Activated naive CD4-positive, alpha-beta T cell treated with anti-CD3 and anti-CD28 coated beads, Interleukin-2, amount 10 ng/mL, durations not matched to agents 7 days and 5 days (primary cell): ENCODE measurements at places on chromosomes 4 and X.

GRCh38 chr4:7537853-7538400, 103.2 kb upstream of the PSAPL1 start:
- DNase-seq: no peak

GRCh38 chr4:3367866-3368265, 73.9 kb upstream of the HGFAC start:
- DNase-seq: no peak

DNA sequence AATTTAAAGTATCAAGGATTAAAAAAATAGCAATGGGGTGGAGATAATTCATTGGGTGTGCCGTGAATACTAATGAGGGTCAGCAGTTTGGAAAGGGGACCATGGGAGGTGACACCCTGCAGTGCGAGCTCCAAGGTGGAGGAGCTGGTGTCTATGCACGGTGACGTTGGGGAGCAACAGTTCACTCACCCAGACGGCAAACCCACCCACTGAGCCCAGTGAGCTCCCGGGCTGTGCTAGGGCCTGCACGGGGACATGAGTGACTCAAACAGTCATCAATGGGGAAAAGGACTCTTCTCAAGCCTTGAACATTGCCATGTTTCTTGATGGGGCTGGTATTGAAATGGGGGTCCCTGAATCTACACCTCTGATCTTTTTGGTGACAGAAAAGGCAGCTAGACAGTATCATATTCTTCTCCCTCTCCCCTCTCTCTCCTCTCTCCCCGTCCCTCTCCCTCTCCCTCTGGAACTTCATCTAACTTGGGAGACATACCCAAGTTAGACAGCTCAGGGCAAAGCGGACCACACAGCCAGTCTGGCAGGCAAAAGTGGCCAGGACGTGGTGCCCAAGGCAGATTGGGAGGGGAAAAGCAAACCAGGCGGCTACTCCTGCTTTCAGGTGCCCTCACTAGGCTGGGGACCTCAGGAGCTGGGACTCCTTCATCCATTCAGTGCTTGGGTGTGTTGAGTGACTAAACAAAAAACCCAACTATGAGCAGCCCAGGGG, 26.3 kb upstream of the PPP2R2C start:
- DNase-seq: no peak

DNA sequence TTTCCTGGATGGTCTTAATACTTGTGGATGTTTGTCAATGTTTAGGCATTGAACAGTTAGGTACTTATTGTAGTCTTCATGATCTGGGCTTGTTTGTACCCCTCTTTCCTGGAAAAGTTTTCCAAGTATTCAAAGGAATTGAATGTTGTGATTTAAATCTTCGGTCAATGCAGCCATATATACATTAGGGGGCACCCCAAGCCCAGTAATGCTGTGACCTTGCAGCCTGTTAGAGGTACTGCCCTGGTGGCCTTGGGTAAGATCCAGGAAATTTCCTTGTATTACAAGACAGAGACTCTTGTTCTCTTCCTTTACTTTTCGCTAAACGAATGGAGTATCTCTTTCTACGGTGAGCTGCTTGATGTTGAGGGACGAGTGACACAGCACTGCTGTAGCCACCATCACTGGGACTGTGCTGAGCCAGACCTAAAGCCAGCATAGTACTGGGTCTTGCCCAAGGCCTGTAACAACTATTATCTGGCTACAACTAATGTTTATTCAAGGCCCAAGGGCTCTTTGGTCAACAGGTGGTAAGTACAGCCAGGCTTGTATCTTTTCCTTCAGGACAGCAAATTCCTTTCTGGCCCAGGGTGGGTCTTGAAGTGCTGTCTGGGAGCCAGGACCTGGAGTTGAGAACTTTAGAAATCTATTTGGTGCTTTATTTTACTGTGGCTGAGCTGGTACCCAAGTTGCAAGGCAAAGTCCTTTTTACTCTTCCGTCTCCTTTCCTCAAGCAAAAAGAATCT, 118.3 kb upstream of the ATOH1 start:
- DNase-seq: no peak

GRCh38 chr4:98557194-98557892, 101.1 kb downstream of the TSPAN5 start:
- DNase-seq: no peak

- DNase-seq: no peak
Observed at GRCh38 chr4:71206763-71207162, 132.1 kb upstream of the SLC4A4 start.

DNA sequence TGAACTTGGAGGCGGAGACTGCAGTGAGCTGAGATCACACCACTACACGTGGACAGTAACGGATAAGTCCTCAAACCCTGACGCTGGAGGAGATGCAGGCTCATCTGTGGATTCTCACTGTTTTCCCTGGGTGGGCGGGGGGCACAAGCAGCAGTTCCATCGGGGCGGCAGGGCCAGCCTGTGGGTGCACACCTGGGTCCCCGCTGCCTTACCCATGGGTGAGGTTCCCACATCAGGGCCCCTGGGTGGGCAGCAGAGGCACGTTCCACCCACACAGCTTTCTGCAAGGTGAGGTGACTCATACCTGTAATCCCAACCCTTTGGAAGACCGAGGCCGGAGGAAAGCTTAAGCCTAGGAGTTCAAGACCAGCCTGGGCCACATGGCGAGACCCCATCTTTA, 56.6 kb upstream of the MXD4 start:
- no peak for DNase-seq

DNA sequence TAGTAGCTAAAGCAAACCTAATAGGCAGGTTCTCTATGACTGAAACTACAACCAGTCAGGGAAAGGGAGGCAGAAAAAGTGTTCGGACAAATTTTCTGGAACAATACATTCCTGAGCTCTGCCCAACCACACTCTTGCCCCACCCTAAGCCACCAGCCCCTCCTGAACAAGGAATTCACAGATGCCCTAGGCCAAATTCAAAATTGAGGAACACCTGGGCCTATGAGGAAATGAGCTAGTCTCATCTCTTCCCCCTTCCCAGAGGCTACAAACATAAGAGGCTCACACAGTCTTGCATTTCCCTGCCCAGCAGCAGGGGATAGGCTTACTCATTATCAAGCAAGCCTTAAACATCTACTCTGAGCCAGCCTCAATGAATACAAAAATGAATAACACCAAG, 284.7 kb downstream of the ZNF674 start:
- no peak for DNase-seq

DNA sequence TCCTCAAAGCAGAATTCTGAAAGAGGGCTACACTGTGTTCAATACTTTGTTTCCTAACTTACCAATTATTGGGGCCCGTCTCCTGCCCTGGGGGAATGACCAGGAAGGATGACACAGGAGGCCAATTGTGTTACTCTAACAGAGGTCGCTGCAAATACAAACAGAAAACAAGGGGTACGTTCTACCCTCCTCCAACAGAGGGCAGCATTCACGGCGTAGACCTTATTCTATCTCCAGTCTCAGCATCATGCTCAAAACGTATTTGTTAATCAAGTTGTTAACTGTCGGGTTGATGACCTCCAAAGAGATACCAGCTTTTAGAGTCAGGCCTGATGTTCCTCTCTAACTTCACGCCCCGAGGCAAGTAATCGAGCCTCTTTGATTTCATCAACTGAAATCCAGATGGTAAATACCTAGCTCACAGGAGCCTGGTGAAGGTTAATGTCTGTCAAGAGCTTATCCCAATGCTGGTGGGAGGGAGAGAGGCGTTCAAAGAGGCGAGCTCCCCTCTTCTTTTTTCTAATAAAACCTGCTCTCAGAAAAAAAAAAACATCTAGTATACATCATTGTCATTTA, 181.0 kb upstream of the KCNIP4 start:
- DNase-seq: peak; percentile 32

- no peak for DNase-seq
Observed at GRCh38 chrX:94854251-94854650, 1180.2 kb downstream of the FAM133A start.

DNA sequence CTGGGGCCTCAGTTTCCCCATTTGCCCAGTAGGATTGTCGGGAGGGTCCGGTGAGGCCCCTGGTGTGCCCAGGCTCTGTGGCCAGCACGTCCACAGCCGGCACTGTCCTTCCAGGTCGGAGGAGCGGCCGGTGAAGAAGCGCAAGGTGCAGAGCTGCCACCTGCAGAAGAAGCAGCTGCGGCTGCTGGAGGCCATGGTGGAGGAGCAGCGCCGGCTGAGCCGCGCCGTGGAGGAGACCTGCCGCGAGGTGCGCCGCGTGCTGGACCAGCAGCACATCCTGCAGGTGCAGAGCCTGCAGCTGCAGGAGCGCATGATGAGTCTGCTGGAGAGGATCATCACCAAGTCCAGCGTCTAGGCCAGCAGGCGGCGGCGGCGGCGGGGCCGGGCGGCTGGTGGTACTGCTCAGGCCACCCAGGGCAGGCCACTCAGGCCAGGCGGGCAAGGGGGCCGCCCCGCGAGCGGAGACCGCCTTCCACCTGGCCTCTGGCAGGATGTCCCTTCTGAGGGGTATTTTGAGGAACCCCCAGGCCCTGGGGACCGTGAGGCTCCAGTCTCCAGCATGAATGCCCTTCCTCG, 6.7 kb downstream of the MSANTD1 start:
- peak; percentile 10 for DNase-seq

DNA sequence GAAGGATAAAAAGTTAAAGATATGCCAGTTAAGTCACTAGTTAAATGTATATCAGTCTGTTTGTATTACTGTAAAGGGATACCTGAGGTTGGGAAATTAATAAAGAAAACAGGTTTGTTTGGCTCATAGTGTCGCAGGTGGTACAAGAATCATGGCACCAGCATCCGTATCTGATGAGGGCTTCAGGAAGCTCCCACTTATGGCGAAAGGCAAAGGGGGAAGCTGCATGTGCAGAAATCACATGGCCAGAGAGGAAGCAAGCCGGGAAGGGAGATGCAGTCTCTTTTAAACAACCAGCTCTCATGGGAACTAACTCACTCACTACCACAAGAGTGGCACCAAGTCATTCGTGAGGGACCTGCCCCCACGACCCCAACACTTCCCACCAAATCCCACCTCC, 91.9 kb upstream of the SH3RF1 start:
- no peak for DNase-seq

- DNase-seq: no peak
Observed at GRCh38 chr4:141540643-141541042, 95.7 kb upstream of the IL15 start.

DNA sequence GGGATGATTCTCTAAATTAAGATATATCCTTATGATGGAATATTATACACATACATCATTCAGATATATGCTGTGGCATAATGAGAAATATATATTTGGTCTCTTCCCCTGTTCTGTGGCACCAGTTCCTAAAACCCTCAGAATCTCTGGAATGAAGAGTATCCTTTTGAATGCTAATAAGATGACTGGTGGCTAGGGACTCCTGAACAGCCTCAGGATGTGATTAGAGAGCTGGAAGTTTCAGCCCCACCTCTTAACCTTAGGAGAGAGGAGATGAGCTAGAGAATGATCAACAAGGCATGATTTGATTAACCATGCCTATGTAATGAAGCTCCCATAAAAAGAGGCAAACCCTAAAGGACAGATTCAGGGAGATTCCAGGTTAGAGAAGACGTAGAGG, 632.0 kb downstream of the IQCM start:
- DNase-seq: no peak

GRCh38 chr4:6228158-6229067, 28.1 kb upstream of the JAKMIP1 start:
- no peak for DNase-seq

DNA sequence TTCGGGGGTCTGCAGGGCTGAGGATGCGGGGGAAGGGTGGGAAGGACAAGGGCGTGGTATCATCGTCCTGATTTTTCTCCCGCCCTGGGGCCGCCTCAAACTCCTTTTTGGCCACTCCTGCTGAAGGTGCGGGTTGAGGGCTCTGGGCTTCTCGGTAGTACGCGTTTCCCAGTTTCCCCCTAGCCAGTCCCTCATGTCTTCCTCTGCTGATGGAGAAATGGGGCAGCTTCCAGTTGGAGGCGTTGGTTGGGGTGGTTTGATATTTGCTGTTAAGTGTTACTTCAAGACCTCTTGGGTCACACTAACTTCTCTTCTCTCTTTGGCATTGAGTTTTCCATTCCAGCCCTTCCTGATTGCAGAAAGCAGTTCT, 482 bp downstream of the GSTCD start:
- no peak for DNase-seq

DNA sequence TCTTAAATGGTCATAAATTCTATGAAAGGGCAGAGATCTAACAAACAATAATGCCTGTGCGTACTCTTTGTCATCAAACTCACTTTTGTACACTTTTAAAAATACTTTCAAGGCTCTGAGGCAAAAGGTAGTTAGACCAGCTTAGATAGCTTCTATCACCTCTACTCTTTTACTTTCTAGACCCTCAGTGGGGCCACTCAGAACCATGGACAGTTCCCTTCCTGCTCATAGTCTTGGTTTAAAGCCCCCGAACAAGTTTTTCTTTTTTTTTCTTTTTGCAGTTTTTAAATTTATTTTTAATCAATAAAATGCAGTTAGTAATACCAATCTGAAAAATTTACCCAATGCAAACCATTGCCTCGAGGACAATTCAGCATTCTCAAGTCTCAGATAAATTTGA, 460.5 kb upstream of the CNKSR2 start:
- peak; percentile 20 for DNase-seq

DNA sequence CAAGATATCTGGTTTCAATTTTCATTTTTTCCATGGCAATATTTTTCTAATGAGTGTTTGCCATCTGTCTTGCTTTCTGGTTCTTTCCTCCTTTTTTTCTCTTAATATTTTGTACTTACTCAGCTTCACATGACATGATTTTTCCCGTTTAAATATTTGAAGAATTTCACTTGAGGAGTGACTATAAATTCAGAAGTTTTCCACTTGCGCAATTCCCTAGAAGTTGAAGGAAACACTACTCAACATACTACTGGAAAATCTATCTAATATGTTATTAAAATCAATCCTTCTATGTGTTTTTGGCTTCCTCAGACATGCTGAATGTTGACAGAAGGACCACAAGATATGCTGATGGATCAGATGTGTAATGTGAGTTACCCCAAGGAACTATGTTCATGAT, 36.8 kb upstream of the BANK1 start:
- no peak for DNase-seq

- DNase-seq: no peak
Observed at GRCh38 chrX:18828832-18829404, 121.5 kb downstream of the PPEF1 start.

DNA sequence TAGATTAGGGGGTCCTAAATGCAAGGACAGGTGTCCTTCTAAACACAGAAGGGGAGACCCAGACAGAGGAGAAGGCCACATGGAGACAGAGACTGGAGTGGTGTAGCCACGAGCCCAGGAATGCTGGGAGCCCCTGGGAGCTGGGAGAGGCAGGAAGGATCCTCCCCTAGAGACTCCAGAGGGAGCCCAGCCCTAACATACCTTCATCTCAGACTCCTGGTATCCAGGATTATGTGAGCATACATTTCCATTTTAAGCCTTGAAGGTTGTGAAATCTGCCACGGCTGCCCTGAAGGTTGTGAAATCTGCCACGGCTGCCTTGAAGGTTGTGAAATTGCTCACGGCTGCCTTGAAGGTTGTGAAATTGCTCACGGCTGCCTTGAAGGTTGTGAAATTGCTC, 148.4 kb downstream of the ASMT start:
- no peak for DNase-seq
